ENCODE measurements at places on chromosomes 3 and 15.

DNA sequence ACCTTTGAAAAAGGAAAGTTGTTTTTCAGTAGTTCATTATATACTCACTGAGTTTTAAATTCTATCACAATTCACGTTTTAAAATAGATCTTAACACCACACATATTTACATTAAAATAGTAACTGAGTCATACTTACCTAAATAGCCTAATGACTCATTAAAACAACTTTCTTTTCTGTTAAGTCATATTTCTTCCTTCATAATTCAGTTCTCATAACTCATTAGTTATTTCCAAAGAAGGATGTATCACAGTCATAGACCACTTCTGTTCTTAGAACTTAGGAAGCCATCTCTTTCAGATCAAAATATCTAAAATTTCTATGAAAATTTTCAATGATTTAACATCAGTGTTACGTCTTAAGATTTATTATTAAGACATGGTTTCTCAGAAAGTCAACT lies 885.9 kb downstream of the FHIT start:
- H3K36me3 ChIP-seq: no peaks in the 10 kb centered on the region
- no peaks in the 10 kb centered on the region for H3K4me1 ChIP-seq
- no peak for DNase-seq
- no peak overlapping the region for H3K27ac ChIP-seq
- H3K27me3 ChIP-seq: no peaks in the 10 kb centered on the region

- no peak overlapping the region for H3K27ac ChIP-seq
- peak overlapping the region; percentile 41 for H3K4me3 ChIP-seq
- DNase-seq: peak; percentile 64
- H3K36me3 ChIP-seq: peaks cover 6% of the 10 kb centered on the region
Observed at GRCh38 chr15:41811432-41812195, 16.3 kb upstream of the JMJD7 start.

- no peaks in the 10 kb centered on the region for H3K36me3 ChIP-seq
- no peak overlapping the region for H3K4me3 ChIP-seq
- H3K4me1 ChIP-seq: no peaks in the 10 kb centered on the region
- H3K27me3 ChIP-seq: no peaks in the 10 kb centered on the region
Observed at GRCh38 chr3:194466761-194467356, 19.9 kb downstream of the ATP13A3 start.

GRCh38 chr15:36210426-36210825 lies 369.0 kb upstream of the CDIN1 start:
- H3K36me3 ChIP-seq: no peaks in the 10 kb centered on the region
- H3K27ac ChIP-seq: no peak overlapping the region
- no peak for DNase-seq
- H3K4me3 ChIP-seq: no peak overlapping the region
- no peaks in the 10 kb centered on the region for H3K27me3 ChIP-seq

- DNase-seq: no peak
- H3K4me1 ChIP-seq: peaks cover 6% of the 10 kb centered on the region
- H3K4me3 ChIP-seq: peak overlapping the region; percentile 92
- no peaks in the 10 kb centered on the region for H3K27me3 ChIP-seq
Observed at GRCh38 chr3:71581457-71582035, 2.0 kb downstream of the FOXP1 start.

- H3K27ac ChIP-seq: no peak overlapping the region
- no peak for DNase-seq
Observed at GRCh38 chr15:85667491-85668424, 127.0 kb downstream of the KLHL25 start.

DNA sequence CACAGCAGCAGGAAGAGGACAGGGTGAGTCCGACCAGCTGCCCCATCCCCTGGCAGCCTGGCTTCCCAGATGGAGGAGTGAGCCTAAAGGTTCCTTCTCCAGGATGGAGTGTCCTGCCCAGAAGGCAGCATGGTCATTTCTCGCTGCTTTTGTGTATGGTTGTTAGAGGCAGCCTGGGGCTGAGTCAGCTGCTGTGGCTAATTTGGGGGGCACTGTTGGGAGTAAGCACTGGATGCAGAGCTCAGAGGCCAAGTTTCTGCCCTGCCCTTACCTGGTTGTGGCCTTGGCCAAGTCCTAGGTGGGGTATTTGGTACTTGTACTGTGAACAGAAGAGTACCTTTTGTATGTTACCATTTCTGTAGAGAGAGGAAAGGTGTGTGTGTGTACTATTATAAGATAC lies 78.6 kb downstream of the ADAMTS7 start:
- DNase-seq: no peak
- no peak overlapping the region for H3K27ac ChIP-seq
- no peaks in the 10 kb centered on the region for H3K27me3 ChIP-seq
- no peaks in the 10 kb centered on the region for H3K36me3 ChIP-seq
- H3K4me3 ChIP-seq: no peak overlapping the region

DNA sequence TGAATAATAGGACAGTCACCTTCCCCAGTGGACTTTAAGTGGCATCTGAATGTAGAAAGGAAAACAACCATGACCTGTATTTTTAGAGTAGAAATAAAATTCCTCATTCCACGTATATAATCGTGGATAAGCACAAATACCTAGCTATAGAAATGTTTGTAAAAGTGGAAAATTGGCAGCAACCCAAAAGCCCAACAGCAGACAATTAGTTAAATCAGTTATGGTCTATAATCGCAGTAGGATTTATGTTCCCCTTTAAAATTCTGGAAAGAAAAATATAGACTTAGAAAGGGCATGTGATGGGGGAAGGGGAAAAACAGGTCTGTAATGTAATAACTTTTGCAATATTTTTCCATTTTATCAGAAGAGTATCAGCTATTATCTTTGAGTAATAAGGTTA lies 241.9 kb upstream of the ST8SIA2 start:
- no peaks in the 10 kb centered on the region for H3K27me3 ChIP-seq
- H3K4me3 ChIP-seq: no peak overlapping the region
- no peaks in the 10 kb centered on the region for H3K36me3 ChIP-seq
- H3K27ac ChIP-seq: no peak overlapping the region

DNA sequence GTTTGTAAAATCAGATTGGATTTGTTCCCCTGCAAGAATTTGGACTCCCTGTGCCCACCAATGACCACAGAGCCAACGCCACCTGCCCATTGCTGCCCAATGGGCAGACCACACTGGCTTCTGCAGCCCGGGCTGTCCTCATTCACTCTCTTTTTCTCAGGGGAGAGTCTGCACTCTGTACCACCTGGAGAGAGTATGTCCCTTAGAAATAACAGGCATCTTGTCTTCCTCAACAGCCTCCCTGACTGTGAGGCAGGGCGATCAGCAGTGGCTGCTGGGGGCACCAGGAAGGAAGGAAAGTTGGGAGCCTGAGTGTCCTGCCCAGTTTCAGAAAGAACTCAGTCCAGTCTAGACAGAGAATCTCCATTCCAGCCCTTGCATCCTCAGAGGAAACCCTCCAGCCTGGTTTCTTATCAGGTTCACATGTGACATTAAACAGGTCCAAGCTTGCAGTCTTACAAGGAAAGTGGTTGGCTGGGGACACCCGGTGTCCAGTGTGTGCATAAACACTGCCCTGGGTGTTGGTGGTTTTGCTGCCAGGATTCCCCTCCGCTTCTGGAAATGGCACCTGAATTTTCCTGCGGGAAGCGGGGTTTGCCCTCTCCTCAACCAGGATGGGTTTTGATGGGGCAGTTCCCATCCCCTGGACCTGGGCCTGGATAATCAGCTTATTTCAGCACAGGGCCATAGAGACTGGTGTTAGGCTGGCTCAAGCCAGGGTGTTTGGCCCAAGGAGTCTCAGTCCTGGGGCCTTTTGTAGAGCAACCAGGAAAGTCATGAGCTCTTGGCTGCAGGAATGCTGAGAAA lies 37.2 kb downstream of the SSUH2 start:
- no peaks in the 10 kb centered on the region for H3K36me3 ChIP-seq
- peak; percentile 46 for DNase-seq
- no peaks in the 10 kb centered on the region for H3K27me3 ChIP-seq

DNA sequence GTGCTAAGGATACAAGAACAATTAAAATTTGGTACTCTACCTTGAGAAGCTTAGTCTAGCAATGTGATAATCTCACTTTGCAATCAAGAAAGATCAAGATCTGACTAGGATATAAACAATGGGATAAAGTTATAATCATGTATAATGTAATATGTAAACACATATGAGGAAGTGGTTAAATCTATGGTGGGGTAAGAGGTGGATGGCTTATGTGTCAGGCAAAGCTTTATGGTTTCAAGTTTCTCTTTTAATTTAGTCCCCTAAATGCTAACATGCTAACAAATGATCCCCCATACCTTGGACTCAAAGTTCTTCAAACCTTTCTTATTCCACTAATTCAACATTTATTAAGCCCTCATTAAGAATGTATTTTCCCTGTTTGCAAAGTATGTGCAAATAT lies 2.5 kb downstream of the RSL24D1 start:
- H3K27me3 ChIP-seq: no peaks in the 10 kb centered on the region
- no peak for DNase-seq
- H3K27ac ChIP-seq: no peak overlapping the region
- H3K36me3 ChIP-seq: peaks cover 7% of the 10 kb centered on the region
- peaks cover 7% of the 10 kb centered on the region for H3K4me1 ChIP-seq

- peaks cover 9% of the 10 kb centered on the region for H3K4me1 ChIP-seq
- peaks cover 46% of the 10 kb centered on the region for H3K36me3 ChIP-seq
- DNase-seq: no peak
Observed at GRCh38 chr15:34986771-34987480, 1.2 kb downstream of the ZNF770 start.

GRCh38 chr3:129651435-129652202 lies 45.1 kb upstream of the PLXND1 start:
- H3K36me3 ChIP-seq: peaks cover 61% of the 10 kb centered on the region
- H3K4me3 ChIP-seq: no peak overlapping the region
- peaks cover 16% of the 10 kb centered on the region for H3K4me1 ChIP-seq
- DNase-seq: no peak
- H3K27ac ChIP-seq: no peak overlapping the region

GRCh38 chr15:25426896-25427610 lies 11.8 kb downstream of the UBE3A start:
- H3K4me3 ChIP-seq: no peak overlapping the region
- H3K4me1 ChIP-seq: no peaks in the 10 kb centered on the region
- no peak for DNase-seq

GRCh38 chr15:25582886-25583285 lies 144.1 kb upstream of the UBE3A start:
- no peaks in the 10 kb centered on the region for H3K4me1 ChIP-seq
- no peak overlapping the region for H3K27ac ChIP-seq
- DNase-seq: no peak
- H3K36me3 ChIP-seq: no peaks in the 10 kb centered on the region

DNA sequence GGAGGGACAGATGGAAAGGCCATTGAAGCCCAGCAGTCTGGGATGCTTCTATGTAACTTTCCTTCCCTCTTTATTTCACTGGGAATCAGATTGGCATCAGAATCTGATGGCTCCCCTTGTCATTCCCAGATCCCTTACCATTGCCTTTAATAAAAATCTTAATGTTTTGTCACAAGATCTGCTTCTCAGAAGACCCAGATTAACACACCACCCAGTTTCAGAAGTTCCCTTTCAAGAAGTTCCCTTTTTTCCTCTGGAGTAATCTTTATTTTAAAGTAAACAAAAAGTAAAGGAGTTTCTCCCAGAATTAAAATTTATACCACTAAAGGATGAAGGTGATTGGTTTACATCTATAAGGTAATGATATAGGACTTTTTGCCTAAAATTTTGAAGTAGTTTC lies 76.4 kb downstream of the UBR1 start:
- DNase-seq: no peak
- no peak overlapping the region for H3K4me3 ChIP-seq
- H3K27me3 ChIP-seq: no peaks in the 10 kb centered on the region
- peaks cover 6% of the 10 kb centered on the region for H3K36me3 ChIP-seq

- H3K27me3 ChIP-seq: peaks cover 7% of the 10 kb centered on the region
- H3K4me1 ChIP-seq: no peaks in the 10 kb centered on the region
- no peaks in the 10 kb centered on the region for H3K36me3 ChIP-seq
Observed at GRCh38 chr15:59830873-59831272, 141.8 kb upstream of the BNIP2 start.

GRCh38 chr15:59918994-59919951 lies 84.8 kb upstream of the FOXB1 start:
- DNase-seq: no peak
- peaks cover 2% of the 10 kb centered on the region for H3K4me1 ChIP-seq
- no peak overlapping the region for H3K4me3 ChIP-seq
- H3K36me3 ChIP-seq: no peaks in the 10 kb centered on the region
- H3K27ac ChIP-seq: no peak overlapping the region

DNA sequence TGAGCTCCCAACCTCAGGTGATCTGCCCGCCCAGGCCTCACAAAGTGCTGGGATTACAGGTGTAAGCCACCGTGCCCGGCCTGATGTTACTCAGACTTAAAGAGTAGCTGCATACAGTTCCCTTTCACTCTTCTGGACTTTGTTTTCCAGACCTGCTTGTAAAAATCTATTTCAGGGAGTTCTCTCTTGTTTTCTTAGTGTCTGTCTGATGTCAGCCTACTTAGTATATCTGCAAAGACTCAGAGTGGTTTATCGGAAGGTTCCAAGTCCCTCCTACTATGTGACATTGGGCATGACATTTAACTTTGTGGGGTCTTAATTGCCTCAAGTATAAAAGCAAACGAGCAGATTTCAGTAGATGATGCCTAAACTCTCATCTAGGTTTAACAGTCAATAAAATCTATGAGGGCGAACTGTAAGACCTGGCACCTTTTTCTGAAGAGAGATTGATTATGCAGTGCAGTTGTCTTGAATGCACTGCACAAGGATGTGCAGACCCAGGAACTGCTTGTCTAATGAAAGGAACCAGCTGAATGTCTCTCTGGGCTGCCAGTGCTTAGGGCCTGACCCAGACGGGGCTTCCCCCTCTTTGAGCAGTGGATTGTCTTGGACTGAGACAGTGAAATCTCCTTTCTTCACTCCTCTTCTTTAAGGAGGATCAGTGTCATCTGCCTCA lies 301.4 kb downstream of the PTPRG start:
- no peaks in the 10 kb centered on the region for H3K4me1 ChIP-seq
- no peaks in the 10 kb centered on the region for H3K36me3 ChIP-seq
- no peak overlapping the region for H3K4me3 ChIP-seq
- no peak overlapping the region for H3K27ac ChIP-seq
- DNase-seq: no peak
- H3K27me3 ChIP-seq: no peaks in the 10 kb centered on the region

- H3K27ac ChIP-seq: no peak overlapping the region
- peaks cover 44% of the 10 kb centered on the region for H3K36me3 ChIP-seq
- no peak for DNase-seq
- no peak overlapping the region for H3K4me3 ChIP-seq
Observed at GRCh38 chr3:47870156-47870555, 67.2 kb downstream of the DHX30 start.

DNA sequence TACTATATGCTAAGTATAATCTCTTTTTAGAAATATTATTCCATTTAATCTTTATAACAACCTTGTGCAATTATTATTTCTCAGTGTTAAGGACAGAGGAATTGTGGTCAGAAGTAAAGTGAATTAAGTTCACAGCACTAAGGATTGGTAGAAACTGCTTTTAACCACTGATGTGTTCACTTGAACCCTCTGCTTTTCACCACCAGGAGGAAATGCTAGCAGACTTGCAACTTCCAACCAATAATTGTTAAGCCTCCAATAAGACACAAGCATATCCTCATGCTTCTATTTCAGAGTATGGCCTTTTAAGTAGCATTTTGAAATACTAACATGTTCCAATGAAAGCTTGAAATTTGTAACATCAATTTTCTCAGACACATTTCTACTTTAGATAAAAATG lies 527.4 kb downstream of the SI start:
- no peaks in the 10 kb centered on the region for H3K27me3 ChIP-seq
- DNase-seq: no peak
- no peaks in the 10 kb centered on the region for H3K4me1 ChIP-seq
- H3K27ac ChIP-seq: no peak overlapping the region
- H3K36me3 ChIP-seq: no peaks in the 10 kb centered on the region
- H3K4me3 ChIP-seq: no peak overlapping the region

Data from neuronal stem cell (in vitro differentiated cells).